Stimulated activated CD8-positive, alpha-beta memory T cell treated with anti-CD3 and anti-CD28 coated beads, Interleukin-2, amount 100 ng/mL, for 1 hour (primary cell): ENCODE measurements at places on chromosomes 7 and 10.
A peak's percentile ranks its signal among the peaks of the same experiment; 100 is the strongest.

DNA sequence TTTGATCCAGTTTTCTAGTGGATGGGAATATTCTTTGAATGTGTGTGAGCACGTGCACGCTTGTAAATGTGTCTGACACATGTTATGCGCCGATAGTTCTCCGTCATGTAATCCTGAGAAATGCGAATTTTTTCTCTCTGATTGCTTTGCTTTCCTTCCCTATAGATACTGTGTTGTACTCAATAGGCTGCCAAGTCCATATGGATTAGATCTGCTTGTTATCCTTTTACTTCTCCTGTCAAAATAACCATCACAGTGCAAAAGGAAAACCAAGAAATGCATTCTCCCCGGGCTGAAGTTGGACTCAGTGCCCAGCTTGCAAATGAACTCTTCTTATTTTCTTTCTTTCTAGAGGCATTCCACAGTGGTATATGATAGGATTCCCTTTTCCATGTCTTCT is 131.9 kb downstream of the KIAA1217 start:
- DNase-seq, result no peak

GRCh38 chr7:50615519-50616080 is 50.4 kb upstream of the DDC start:
- no peak for DNase-seq

- DNase-seq, result no peak
Observed at GRCh38 chr10:77518910-77519274, 118.7 kb downstream of the KCNMA1 start.

DNA sequence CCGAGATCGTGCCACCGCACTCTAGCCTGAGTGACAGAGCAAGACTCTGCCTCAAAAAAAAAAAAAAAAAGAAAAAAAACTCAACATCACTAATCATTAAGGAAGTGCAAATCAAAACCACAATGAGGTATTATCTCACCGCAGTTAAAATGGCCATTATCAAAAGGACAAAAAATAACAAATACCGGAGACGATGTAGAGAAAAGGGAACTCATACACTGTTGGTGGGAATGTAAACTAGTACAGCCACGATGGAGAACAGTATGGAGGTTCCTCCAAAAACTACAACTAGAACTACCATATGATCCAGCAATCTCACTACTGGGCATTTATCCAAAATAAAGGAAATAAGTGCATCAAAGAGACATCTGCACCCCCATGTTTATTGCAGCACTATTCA is 24.3 kb downstream of the GRK5 start:
- DNase-seq, result no peak

GRCh38 chr10:61939902-61940301 is 38.4 kb downstream of the ARID5B start:
- DNase-seq, result no peak

DNA sequence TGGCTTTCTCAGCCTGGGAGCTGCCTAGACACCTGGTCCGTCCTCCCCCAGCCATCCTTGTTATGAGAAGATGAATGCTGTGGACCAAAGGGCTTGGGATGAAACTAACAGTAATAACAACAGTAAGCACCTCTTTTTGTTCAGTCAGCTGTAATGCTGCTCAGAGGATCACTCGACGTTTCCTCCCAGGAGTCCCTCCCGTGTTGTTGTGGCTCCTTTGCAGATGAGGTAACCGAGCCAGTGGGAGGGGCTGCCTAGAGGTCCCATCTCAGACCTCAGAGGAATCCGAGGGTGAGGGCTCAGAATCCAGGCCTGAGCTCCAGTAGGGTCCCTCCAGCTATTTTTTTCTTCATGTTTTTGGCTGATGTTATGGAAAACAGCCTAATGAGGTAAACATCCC is 145.1 kb downstream of the TMEM178B start:
- DNase-seq, result no peak

- no peak for DNase-seq
Observed at GRCh38 chr10:33963729-33964128, 629.3 kb upstream of the NRP1 start.

- no peak for DNase-seq
Observed at GRCh38 chr10:74071157-74071556, 73.2 kb downstream of the VCL start.

DNA sequence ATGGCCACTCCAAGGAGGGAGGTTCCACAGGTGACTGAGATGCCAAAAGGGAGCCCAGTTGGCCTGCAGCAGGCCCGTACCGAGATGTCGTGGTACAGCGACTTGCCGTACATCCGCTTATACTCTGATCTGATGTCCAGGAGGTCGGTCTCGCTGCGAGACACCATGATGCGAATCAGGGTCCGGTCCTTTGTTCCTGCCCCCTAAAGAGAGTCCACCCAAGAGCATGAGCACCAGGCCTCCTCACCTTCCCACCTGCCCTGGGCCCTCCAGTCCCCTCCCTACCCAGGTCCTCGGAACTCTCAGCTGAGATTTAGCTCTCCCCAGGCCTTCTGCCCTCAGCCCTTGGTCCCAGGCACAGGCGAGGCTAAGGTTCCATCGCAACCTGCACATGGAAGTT is 25.0 kb downstream of the PLAC9 start:
- no peak for DNase-seq

- no peak for DNase-seq
Observed at GRCh38 chr7:117347962-117348672, 25.3 kb upstream of the WNT2 start.

DNA sequence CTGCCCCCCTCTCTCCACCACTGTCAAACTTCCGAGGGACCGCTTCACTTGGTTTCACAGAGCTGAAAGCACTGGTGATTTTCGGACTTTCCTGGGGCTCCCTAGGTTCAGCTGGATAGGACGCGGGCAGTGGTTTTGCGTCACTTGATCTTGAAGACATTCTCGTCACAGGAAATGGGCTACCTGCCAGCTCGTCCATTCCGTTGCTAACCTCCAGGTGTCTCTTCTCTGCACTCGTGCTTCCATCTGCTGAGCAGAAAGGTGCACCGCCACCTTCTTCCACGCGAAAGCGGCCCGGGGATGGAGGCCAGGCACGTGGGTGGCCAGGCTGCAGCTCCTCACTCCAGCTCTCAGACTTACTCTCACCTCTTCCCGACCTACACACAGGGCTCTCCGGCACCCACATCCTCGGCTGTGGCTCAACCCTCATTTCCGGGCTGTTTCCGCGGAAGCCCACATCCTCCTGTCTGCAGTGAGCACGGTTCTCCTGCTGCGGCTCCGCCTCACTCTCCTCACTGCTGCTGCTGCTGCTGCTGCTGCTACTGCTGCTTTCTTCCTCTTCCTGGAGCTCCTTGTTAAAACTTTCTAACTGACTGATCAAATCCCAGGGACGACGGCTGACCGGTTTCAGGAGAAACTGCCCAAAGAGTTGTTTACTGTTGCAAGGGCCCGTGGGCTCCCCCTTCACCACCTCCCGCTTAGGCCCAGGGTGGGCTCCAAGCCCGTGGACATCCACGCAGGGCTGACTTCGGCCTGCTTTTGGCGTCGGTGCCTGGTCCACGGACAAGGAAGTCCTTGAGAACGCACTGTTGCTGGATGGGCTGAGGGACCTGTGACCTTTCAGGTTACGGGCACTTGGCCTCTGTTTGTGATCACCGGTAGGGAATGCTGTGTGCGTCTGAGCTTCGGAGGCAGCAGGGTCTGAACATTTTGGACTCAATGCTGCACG is 32.1 kb downstream of the JCAD start:
- peak; percentile 69 for DNase-seq

DNA sequence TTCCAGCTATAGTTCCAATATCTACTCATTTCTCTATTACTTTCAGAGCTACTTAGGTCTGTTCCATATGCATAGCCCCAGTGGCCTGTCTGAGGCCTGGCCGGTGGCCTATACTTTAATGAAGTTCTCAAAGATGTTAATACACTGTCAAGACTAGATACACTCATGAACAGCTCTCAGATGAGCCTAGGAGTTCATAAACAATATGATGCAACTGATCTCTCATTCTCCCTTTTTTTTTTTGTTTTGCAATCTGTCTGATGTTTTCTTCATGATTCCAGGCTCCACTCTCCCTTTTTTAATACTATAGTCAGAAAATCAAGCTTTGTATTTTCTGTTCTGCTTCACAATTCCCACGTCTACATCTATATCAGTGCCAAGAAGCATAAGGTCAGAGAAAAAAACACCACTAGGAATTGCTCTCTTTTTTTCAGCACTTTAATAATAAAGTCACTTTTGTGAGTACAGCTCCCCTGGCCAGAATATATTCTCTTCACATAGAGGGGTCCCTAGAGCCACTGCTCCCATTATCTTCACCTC is 321.0 kb downstream of the C7orf25 start:
- DNase-seq, result no peak

DNA sequence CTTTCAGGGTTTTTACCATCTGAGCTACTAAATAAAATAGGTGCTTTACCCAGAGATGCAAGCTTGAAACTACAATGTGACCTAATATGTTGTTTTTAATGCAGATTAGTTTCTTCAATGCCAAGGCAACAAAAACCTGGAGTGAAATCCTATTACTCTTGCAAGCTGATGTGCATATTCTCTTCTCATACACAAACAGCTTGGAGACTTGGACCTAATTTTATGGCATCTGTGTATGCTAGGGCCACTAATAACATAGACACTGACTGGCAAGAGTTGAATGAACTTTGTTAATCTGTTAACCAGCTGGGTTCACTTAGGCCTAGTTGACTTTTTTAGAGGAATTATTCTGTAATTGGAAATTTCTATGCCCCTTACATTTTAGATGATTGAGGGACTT is 23.4 kb upstream of the SMIM30 start:
- DNase-seq, result no peak

GRCh38 chr10:60573336-60573735 is 183.7 kb upstream of the ANK3 start:
- DNase-seq, result no peak

GRCh38 chr10:61708846-61709245 is 46.1 kb downstream of the CABCOCO1 start:
- DNase-seq, result no peak

GRCh38 chr7:143368387-143368786 is 5.9 kb upstream of the FAM131B start:
- DNase-seq, result no peak

GRCh38 chr7:36013246-36014014 is 139.6 kb upstream of the EEPD1 start:
- DNase-seq, result no peak

GRCh38 chr7:128887169-128888038 is 23.1 kb downstream of the KCP start:
- no peak for DNase-seq

DNA sequence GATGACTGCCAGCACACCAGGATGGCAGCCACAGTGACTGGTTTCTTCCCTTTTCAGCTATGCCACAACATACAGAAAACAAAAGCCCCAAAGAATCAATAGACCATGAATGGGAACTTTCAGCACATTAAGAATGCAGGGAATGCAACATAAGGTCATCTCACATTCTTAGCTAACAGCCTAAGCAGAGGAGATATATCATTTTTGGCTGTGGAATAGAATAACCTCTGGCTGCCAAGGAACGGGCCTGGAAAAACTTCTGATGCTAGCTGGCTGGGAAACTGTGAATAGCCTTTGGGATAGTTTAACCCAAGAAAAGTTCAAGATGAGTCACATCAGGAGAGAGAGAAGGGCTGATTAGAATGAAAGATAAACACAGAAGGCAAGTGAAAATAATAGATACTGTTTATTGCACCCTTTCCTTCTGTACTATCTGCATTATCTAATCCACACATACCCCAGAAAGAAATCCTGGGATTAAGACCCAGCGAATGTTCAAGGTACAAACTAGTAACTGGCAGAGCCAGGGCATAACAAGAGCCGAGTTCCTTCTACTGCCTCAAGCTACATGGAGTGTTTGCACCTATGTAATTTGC is 169.2 kb downstream of the SEMA3A start:
- no peak for DNase-seq

GRCh38 chr7:117963264-117964197 is 90.3 kb upstream of the CTTNBP2 start:
- no peak for DNase-seq

GRCh38 chr10:89371079-89371478 is 6.8 kb upstream of the IFIT1B start:
- DNase-seq, result no peak

- no peak for DNase-seq
Observed at GRCh38 chr10:125534515-125534914, 148.4 kb downstream of the TEX36 start.

GRCh38 chr7:35482231-35482630 is 212.7 kb downstream of the HERPUD2 start:
- no peak for DNase-seq

DNA sequence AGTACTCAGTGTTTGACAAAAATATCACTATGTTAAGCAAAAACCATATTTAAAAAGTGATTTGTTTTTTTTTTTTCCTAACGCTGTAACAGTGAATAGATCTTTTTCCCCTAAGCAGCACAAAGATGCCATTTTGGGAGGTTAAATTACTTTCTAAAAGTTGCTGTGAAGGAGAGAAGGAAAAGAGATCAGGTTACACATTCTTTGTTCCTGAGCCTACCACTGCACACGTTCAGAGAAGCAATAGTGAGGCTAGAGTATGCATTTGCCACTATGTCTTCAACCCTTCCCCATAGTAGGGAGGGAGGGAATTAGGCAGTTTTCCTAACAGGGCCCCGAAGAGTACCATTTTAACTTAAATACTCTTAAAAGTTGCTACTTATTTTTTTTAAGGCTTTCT is 38.9 kb downstream of the BMPR1A start:
- no peak for DNase-seq

DNA sequence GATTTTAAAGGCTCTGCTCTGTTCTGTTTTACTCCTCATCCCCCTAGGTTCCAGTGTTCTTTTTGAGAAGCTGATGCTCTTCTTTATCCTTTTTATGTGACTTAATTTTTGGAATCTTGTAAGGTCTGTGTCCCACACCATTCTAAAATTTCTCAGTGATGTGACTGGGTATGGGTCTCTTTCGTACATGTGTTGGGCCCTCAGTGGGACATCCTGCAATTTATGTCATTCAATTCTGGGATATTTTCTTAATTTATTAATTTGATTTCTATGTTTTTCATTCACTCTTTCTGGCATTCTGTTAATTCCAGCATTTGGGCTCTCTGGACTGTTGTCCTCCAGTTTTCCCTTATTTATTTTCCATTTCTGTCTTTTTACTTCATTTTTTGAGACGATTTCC is 19.4 kb downstream of the CCDC126 start:
- DNase-seq, result no peak

DNA sequence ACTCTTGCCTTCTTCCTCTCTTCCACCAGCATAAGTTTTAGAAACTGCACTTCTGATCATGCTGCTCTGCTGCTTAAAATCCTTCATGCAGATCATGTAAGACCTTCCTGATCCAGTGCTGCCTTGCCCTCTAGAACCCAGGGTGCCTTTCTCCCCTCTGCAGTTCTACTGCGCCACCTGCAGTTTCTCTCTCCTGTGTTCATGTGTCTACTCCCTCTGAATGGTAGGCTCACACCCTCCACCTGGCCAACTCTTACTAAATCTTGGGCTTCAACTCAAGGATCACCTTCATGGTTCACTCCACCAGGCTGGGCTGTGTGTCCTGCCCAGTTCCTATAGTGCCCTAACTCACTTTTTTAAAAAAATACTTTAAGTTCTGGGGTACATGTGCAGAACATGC is 174.6 kb upstream of the ITGB1 start:
- DNase-seq, result no peak

DNA sequence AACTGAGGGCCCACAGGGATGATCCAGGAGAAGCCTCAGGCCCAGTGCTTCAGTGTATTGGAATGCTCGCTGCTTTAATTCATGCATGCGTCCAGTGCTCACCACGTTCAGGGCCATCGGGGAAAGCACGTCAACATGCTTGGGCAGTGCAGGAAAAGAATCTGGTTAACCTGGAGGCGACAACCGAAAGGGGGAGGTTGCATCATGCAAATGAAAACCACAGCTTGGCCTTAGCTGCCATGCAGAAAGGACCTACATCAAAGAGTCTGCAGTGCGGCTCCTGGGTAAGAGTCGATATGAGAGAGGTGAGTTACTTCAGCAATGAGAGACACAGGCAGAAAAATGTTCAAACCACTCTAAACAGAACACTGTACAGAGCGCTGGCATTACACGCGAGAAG is 440.1 kb downstream of the KCNMA1 start:
- DNase-seq, result no peak
